NCI-H446 treated with DMSO at 0.1 percent for 48 hours (cell line): ENCODE measurements at places on chromosomes 2 and 18.

DNA sequence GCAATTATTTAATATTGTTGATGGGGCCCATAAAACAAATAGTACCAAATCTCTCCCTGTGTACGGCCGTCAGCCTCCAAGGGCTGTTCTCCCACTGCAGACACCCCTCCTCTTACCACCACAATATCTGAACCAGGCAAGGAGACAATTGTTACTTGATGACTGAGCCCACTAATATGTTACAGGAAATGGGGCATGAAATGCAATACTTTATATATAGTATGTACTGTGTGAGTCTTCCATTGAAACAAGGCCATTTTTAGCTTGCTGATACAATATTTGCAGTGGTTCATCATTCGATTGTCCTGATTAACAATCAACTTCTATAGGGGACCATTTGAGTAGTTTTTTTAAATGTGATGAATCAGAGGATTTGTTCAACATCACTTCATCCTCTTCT lies 307.3 kb downstream of the GBX2 start:
- no peak for DNase-seq

DNA sequence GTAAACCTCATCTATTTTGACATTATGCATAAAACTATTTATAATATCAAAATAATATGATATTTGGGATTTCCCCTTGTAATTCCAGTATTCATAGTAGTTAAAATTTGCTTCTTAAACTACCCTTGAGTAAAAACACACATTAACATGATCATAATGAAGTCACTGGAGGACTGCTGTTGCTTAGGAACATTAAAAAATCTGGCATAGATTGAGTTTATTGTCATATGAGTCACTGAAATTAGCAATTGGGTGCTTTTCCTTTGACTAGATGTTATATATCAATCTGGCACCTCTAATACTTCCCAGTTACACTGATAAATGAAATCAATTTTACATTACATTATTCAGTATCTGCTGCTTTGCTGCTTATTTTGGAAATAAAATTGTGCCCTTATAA lies 57.0 kb upstream of the ZC3H15 start:
- DNase-seq = peak; percentile 63

- DNase-seq = no peak
Observed at GRCh38 chr2:197556456-197556855, 40.6 kb downstream of the MOB4 start.

GRCh38 chr2:56260415-56260814 lies 76.6 kb downstream of the CCDC85A start:
- no peak for DNase-seq

DNA sequence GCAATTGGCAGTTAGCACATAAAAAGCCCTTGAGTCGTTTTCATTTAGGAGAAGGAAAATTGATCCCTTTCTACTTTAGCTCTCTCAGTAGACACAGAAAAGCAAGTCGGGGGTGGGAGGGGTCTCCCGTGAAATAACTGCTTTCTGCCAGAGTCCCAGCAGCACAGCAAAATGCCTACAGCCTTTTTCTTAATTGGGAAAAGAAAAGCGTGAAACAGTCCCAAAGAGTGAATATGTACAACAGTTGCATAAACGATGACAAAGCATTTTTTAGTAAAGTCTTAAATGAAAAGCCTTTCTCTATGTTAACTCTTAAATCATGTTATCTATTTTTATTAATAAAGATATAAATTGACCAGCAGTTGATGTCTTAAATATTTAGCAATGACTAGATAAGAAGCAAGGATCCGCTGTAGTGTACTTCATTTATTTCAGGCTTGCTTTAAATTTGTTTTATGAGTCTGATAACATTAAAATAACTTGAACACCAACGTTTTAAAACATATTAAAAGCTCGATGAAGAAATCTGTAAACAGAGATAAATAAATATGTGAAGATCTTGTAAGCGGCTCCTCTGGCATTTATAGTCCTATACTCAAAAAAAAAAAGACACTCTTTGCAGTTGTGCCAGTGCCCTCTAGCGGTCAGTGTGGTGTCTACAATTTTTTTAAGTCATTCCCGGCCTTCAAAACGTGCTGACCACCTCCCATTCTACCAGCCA lies 42.3 kb upstream of the ATIC start:
- DNase-seq = peak; percentile 58

DNA sequence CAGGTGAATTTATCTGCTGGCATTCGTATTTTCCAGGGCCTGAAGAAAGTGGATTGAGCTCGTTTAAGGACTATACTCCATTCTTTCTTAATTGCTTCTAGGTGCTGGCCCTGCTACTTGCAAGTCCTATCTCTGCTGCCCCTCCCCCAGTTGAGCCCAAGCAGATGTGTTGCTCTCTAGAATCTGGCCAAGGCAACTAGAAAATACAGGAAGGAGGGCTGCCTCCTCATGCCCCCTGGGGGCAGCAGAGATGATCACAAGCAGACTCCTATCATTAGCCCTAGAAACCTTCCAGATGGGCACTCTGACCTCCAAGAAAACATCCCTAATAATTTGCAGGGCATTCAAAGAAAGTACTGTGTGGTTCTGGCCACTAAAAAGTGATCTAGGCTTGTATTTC lies 72.5 kb upstream of the CYP26B1 start:
- DNase-seq = no peak

- no peak for DNase-seq
Observed at GRCh38 chr18:9103376-9103873, 926 bp downstream of the NDUFV2 start.

GRCh38 chr2:233414777-233415570 lies 60.7 kb downstream of the DGKD start:
- DNase-seq = peak; percentile 46

DNA sequence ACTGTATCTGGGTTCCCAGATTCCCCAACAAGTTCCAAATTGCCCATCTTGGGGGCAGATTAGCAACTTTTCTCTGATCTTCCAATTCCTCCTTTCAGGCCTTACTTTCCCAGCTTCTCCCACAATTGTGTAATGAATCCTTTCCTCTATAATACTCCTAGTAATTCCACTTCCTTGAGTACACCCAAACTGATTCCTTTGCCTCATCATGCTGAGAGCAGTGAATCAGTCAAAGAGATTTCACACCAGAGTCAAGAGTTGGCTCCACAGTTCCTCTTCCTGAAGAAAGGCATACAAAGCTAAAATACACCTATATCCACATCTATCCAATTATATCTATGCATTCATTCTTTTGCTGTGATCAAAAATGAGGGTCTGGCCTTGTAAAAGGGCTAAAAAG lies 28.6 kb upstream of the DAPL1 start:
- no peak for DNase-seq

GRCh38 chr2:216539791-216540241 lies 41.2 kb downstream of the RPL37A start:
- DNase-seq = no peak

- DNase-seq = no peak
Observed at GRCh38 chr2:138015494-138015893, 51.2 kb downstream of the HNMT start.

DNA sequence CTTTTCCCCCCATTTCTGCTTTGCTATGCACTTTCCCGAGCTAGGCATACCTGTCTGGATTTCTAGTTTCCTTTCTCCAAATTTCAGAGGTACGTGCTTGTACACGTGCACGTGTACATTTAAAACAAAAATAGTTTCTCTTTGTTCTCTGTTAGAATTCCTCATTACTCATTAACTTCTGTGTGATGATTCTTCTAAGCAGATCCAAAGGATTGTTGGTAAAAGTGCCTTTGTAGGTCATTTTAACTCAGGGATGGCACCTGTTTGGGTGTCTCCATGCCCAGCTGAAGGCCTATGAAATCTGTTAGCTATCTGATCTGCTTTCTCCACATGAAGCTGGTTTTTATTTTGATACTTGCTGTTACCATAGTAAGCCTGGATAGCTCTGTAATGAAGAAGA lies 264.3 kb downstream of the LPIN1 start:
- DNase-seq = no peak

- DNase-seq = no peak
Observed at GRCh38 chr2:187869195-187869594, 315.0 kb upstream of the TFPI start.

- no peak for DNase-seq
Observed at GRCh38 chr2:149616681-149617456, 29.3 kb upstream of the MMADHC start.

- no peak for DNase-seq
Observed at GRCh38 chr2:112848833-112849232, 12.3 kb upstream of the IL1B start.

GRCh38 chr2:28047681-28048080 lies 157.2 kb downstream of the BABAM2 start:
- DNase-seq = no peak

DNA sequence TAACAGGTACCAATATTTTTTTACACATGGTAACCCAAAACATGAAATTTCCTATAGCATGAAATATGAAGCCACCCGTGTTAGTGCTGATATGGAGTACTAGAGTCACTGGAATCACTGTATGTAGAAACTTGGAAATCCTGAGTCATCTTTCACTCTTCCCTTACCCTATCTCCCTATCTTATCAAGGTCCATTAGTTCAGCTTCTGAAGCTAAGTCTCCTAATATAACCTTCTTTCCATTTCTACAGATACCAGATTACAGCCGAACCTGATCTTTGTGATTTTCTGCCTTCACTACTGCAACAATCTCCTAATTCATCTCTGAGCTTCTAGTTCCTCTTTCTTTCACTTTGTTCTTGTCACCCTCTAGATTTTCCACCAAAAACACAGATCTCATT lies 59.0 kb downstream of the SEPTIN10 start:
- DNase-seq = no peak

- no peak for DNase-seq
Observed at GRCh38 chr2:96549967-96550786, 13.6 kb downstream of the ARID5A start.

GRCh38 chr18:13568443-13569392 lies 157.6 kb downstream of the FAM210A start:
- no peak for DNase-seq
